ENCODE measurements at places on chromosomes 1 and 21.
A peak's percentile ranks its signal among the peaks of the same experiment; 100 is the strongest.

DNA sequence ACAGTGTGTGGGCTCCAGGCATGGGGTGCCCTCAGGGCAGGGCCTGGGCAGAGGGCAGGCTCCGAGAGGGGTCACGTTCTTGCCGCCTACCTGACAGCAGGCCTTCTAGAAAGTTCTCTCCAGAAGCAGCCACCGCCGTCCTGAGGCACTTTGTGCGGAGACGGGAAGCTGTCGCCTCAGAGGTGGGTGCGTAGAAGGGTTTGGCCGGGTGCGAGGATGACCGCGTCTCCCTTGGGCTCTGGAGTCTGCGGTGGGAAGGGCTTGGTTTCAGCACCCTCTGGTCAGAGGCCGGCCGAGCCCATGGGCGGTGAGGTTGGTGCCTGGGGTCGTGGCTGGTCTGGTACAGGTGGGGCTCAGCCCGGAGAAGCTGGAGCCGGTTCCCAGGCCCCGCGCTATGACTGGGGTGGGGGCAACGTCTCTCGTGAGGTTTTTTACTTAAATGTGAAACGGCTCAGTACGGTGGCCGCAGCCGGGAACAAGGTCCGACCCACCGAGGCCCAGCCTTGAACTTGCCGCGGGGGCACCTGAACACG is 10.1 kb upstream of the TTLL10 start:
- no peak for DNase-seq

DNA sequence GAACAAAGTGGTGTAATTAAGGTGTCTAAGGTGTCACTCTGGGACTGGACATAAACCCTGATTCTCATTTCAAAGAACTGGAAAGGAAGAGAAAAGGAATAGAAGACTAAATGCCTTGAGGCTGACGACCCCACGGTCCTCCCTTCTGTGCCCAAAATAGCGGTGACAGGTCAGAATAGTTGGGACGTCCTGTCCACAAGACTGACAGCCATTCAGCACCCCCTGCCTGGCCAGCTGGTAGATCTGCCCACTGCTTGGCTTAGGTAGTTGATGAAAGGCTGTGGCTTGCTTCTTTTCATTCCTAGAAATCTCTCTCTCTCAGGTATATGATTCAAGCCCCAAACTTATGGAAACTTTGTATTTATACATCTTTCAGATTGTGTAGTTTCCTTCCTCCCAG is 26.4 kb upstream of the CREG1 start:
- no peak for DNase-seq

- no peak for DNase-seq
These were observed 15.9 kb upstream of the GPR25 start for GRCh38 chr1:200856716-200857357.

GRCh38 chr1:43363283-43363934 is 4.4 kb downstream of the ELOVL1 start:
- peak; percentile 64 for DNase-seq

GRCh38 chr1:53730224-53730865 is 8.6 kb downstream of the GLIS1 start:
- DNase-seq = no peak

- no peak for DNase-seq
These were observed 212.8 kb upstream of the RAB4A start for GRCh38 chr1:229058111-229058561.
